ENCODE measurements at places on chromosomes 1 and 21.

DNA sequence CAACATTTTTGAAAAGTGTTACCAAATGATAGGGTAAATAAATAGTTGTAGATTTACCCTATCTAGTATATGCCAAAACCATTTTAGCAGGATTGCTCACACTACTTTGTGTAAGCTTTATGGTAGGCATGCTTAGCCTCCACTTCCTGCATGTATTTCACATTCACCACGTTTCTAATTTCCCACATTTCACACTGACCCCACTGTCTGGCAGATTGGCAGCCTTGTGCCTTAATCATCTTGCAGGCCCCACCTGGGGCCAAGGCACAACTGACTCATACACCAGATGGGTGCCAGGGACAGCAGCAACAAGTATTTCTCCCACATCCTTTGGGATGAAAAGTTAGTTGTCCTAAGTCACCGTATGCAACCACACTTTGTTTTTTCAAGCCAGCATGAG is 21.2 kb upstream of the CENPF start:
- DNase-seq = no peak

DNA sequence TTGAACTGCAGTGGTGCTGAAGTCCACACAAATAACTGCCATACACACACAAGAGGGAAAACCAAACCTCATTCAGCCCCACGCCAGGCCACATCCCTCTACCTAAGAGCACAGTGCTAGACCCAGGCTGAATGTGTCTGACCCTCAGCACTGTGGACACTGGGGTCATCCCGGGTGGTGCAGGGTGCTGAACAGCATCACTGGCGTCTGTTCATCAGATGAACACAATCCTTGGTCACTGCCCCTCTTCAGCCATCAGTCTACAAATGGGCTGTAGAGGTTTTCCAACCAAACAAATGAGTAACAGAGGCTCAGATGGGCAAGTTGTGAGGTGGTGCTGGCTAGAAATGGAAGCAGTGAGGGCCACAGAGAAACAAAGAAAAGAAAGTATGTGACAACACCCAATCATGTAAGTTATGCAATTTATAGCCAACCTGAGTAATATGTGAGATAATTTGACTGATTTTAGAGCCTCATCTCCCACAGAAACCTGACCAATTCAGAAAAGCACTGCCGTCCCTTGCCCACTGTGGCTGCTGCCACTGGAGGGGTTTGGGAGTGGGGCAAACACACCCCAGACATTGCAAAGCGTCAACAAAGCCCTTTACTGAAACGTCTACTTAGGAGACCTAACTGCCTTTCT is 27.9 kb downstream of the GNB1 start:
- DNase-seq = no peak

GRCh38 chr1:28888915-28889314 is 25.5 kb upstream of the EPB41 start:
- DNase-seq = no peak

DNA sequence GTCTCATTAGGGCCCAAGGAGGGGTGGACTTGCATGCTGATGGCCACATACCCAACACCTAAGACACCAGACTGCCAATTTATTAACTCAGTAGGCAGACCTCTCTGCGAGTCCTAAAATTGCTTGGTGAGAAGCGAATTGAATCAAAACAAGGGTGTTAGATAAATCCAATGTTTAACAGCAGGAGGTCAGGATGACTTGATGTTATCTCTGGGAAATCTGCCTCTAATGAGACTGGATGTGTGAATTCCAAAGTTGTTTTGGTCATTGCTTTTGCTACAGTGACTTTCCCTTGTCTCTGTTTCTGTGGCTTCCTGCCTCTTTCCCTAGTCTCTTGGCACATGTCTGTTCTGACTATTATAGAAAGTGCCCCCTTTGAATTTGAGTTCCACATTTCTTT is 20.8 kb downstream of the MTR start:
- no peak for DNase-seq

- no peak for DNase-seq
These were observed 187.8 kb upstream of the JUN start for GRCh38 chr1:58971629-58972140.

DNA sequence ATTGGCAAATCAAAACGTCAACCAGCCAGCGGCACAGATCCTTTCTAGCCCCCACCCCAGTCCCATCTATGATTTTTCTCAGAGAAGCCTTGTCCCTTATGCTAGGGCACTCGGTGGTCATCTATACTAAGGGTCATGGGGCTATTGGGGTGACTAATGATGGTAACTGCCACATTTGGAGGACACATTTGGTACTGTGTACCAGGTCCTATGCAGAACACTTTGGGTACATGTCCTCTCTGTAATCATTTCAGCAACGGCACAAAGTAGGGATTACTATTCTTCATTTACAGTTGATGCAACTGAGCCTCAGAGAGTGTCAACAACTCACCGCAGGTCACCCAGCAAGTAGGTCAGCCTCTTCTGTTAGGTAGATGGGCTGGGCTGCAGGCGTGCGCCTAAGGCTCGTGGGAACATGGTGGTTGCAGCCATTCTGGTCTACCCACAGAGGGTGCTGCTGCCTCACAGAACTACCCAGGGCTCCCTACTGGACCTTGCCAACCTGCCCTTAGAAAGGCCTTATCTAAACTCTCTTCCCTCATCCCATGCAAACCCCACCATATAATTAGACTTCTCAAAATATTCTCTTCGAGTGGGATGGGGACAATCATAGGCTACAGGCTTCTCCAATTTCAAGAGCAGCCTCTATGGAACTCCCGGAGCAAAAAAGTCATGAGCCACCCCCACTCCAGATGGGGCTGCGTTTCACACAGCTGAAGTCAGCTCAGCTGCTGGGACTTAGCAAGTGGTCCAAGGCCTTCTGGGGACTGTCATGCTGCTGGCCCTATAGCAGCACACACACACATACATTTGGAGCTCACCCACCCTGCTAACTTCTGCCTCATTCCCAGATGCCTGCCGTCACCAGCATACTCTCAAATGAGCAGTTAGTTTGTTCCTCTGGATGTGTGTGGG is 5.8 kb upstream of the SDHB start:
- DNase-seq = no peak

GRCh38 chr1:209805875-209806760 is at the start of gene IRF6:
TSS of gene IRF6 (minus strand) at chr1:209806142. CDS start at chr1:209801413, 4,729 bp downstream.
- DNase-seq = peak; percentile 51

DNA sequence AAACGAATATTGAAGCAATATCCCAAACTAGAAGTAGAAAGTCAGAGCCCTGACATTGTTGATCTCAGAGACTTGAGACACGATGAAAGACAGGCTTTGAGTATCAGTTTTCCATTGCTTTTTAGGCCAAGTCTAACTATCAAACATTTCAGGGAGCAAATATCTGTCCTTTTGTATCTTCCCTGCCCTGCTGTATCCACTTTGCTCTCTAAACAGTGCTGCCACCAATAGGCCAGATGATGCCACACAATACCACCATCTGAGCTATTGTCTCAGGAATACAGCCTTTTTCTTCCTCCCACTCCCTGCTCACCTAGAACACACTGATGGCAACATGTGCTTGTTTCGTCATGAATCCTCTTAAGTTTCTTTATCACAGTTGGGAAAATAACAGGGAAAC is 62.6 kb upstream of the SPAG17 start:
- DNase-seq = no peak

DNA sequence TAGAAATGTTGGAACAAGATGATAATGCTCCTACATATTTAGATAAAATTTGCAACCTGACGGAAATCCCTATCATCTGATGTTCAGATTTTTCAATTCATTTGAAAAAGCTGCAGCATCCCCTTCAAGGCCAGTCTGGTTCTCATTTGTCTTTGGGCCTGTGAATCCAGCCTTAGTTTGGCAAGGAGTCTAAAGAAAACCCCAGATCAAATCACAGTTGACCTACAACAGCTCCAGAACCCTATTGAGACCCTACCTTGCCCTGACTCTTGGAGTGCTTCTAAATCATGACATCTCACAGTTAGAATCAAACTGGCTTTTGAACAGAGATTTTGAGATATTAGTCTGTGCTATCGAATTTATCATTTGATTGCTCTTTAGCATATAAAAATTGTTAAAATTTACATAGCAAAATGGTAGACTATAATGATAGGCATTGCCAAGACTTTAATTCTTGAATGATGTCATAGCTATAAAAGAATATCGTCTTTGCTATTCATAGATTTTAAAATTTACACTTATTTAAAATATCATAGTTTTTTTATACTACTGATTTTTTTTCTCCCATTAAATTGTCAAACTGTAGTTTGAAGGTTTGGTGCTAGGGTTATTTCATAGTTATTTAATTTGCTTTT is 2.2 kb downstream of the PPP2R5A start:
- DNase-seq = no peak

DNA sequence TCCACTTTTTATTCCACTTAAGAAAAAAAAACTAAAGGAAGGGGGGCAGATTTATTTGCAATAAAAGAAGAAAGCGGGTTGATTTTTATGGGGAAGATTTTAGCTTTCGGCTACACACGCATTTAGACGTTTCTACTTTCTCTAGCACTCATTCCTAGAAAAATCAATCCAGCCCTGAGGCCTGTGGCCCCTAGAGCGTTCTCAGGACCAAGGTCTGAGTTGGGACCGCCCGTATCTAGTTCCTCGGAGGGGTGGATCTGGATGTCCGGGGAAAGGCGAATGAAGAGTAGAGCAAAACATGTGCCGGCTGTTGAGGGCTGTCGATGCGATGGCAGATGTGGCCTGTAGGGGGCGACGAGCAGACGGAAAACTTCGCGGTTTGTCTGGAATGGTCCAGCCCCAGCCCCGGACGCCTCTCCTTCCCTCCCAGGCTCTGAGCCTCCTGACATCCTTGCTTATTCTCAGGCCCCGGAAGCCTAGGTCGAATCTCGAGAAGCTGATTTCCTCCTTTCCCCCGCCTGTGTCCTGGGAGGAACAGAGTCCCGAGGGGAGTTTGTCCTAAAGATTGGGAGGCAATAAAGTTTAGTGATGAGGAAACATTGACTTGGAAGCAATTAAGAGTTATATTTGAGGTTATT is 5.2 kb downstream of the FOXD3 start:
- peak; percentile 16 for DNase-seq

- no peak for DNase-seq
These were observed 5.4 kb downstream of the TNN start for GRCh38 chr1:175073061-175073460.

DNA sequence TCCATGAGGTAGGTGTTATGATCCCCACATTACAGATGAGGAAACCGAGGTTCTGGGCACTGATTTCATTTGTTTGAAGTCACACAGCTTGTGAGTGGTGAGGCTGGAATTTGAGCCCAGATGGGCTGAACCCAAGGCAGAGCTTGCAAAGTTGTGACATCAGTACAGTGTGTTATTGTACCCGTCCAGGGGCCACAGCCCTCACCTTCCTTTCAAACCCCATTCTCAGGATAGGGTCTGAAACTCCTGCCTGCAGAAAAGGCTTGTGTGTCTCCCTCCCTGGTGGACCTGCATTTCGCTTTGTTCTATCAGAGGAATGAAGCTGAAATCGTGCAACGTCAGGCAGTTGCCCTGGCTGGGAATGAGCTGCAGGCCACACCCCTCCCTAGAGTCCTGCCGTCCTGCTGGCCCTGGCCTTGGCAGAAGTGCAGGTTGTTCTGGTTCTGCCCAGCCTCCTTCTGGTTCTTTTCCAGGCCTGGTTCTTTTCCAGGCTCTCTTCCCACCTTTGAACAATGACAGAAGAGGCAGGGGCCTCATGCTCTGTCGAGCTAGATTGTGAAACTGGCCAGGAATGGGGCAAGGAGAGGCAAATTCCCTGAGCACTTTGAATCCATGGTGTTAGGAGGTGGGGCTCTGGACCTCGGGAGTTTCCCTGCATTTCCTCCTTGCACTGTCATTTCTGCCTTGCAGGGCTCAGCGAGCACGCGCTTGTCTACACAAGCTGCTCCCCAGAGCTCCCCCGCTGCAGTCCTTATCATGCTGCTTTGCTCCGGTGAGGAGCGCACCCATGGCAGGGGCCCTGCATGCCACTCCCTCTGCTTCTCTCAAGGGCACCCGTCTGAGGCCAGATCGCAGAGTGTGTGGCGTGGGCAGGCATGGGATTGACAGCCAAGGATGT is 8.2 kb upstream of the MYOM3 start:
- DNase-seq = no peak

GRCh38 chr21:25979845-25980616 is 190.5 kb downstream of the APP start:
- no peak for DNase-seq

GRCh38 chr1:192580351-192580962 is 4.9 kb downstream of the RGS1 start:
- peak; percentile 30 for DNase-seq

DNA sequence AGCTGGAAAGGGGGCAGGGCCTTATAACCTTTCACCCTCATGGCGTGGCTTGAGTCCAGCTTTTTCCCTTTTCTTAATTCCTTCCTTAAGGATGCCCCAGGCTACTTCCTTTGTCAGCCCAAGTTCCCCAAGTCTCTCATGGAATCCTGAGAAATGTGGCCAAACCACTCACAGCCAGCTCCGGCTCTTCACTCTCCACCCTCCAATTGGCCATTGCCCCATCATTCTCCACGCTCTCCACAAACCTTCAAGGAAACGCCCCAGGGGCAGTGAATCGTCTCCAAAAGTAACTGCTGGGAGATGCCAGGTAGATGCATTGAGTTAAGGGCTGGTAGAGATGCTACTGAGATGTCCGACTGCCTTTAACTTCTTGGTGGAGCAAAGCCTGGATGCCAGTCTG is 113.5 kb upstream of the CD34 start:
- no peak for DNase-seq

DNA sequence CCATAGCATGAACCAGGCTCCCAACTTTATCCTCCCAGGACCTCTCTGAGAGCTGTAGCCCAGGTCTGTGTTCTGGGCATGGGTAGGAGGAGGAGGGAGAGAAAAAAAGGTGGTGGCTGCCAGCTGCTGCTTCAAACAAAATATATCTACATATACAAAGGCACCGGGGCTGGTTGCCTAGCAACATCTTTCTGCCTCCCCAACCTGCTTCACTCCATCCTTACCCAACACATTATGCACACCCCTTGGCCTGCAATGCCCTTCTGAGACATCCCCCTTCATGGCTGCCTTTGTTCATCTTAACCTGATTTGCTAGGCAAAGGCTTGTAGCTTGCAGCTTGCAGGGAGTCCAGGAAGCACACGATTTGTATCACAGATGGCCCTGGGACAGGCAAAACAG is 27.2 kb upstream of the ATP1A1 start:
- DNase-seq = peak; percentile 81

GRCh38 chr1:161196521-161197451 is 2.1 kb downstream of the ADAMTS4 start:
- DNase-seq = no peak

DNA sequence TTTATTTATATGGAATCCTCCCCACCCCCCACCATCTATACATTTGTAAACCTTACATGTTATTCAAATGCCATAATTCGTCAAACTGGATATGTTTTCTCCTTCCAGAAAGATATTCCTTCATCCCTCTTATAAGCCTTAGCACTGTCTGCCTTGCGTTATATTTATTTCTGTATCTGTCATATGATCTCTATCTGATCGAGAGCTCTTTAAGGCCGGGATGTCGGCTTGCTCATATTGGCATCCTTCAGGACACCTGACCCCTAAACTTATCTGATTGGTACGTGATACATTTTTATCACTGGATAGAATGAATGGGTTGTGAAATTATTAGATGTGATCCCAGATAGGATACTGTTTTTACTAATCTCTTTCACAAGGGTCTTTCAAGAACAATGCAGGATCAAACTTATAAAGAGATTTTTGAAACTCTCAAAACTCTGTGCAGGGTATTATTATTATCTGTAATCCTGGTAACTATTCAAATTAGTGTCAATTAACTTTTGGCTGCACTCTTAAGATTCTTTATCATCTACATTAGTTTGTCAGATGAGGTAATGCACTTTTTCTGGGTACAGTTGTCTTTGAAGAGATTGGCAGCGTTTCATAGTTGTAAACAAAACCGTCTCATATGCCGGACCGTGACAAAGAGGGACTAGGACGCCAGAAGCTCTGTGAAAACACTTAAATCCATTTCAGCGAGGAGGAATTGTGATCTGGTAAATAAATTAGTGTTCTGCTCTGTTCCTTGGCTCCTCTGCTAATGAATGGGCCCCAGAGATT is 152.0 kb downstream of the KIF26B start:
- no peak for DNase-seq

All from central memory CD4-positive, alpha-beta T cell (primary cell).